ENCODE measurements at places on chromosomes 5 and 9.

- DNase-seq, result no peak
These were observed 175.8 kb upstream of the KLF9 start for GRCh38 chr9:70590315-70590677.

DNA sequence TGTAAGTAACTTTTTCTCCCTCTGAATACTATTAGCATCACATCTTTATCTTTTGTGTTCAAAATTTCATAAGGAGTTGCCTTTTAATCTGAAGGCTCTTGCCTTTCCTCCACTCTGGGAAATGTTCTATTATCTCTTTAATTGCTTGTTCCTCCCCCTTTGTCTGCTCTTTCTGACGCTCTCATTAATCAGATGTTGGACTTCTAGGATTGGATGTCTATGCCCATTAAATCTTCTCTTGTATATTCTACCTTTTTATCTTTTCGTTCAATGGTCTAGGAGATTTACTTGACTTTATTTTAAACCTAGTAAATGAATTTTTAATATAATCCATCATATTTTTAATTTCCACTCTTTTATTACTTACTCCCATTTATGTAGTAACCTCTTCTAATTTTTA lies 76.7 kb downstream of the MARCHF3 start:
- no peak for DNase-seq

DNA sequence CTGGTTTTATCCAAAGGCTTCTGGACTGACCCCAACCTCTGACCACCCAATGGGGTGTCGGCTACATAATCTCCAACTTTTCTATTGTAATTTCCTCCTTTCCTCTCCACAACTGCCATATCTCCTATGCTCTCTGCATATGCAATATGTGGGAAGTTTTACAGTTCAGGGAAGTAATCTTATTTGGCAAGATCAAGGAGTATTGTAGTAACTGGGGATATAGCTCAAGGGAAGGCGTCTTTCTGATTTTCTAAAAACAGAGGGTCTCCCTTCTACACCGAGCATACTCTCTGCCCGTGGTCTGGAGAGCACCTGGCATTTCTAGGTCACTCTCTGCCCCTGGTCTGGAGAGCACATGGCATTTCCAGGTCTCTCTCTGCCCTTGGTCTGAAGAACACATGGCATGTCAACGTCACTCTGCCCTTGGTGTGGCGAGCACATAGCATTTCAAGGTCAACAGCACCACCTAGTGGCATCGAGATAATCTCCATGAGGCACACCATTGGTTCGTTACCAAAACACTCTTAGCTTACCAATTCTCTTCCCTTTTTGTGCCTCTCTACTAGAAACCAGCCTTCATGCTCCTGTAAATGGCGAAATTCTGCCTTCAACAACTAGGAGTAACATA lies 616.4 kb upstream of the NUDT12 start:
- DNase-seq, result no peak

DNA sequence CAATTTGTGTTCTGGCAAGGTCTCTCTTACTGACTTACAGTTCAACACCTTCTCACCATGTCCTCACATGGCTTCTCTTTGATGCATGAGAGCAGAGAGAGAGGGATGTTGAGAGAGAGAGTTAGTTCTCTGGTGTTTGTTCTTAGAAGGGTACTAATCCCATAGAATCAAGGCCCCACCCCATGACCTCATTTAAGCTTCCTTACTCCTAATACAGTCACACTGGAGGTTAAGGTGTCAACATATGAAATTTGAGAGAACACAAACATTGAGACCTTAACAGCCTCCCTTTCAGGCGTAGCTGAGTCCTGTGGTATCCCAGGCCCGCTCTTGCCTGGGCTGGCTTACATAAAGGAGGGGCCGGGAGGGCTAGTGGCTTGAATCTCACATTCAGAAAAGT lies 10.6 kb upstream of the SEMA6A start:
- DNase-seq, result no peak

GRCh38 chr5:79189439-79190234 lies 46.3 kb upstream of the JMY start:
- DNase-seq, result no peak
